ENCODE measurements at places on chromosomes 16 and 17.

GRCh38 chr16:67068212-67068753, 39.3 kb downstream of the CBFB start:
- DNase-seq = no peak

DNA sequence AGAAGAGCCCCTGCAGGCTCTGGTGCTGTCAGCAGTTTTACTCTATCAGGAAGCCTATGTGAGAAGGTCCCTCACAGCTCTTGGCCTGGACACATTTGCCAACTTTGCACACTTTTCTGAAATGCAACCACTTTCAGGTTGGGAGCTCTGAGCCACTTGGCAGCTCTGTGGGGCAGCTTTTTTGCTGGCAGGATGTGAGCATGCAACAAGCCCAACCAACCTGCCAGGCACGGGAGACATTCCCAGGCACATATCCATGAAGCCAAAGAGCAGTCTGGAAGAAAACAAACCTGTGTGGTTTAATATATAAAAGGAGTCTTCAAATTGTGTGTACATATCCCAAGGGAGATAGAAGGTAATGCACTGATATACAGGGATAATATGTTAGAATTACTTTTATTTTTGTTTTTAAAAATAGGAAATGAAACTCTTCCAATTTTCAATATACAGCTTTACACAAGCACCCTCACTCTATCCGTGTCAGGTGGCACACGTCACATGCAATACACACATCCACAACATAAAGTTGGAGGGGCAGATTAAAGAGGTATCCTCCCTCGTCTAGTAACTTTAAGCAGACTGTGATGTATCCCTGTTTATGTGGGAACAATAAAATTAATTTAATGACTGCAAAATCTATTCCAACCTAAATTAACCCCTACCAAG, 57.4 kb upstream of the COX10 start:
- DNase-seq = no peak

DNA sequence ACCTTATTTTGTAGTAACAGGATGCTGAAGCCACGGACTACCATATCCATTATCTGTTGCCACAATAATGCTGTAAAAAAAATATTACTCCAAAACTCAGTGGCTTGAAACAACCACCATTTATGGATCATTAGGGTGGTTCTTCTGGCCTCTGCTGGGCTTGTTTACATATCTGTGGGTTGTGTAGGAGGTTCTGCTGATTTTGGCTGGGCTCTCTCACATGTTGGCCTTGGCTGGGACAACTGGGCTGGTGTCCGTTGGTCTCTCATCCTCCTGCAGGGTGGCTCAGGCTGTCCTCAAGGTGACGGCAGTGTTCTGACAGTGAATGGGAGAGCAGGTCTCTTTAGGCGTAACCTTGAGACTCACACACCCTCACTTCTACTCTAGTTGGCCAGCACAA, 76.0 kb downstream of the GPR139 start:
- no peak for DNase-seq

- no peak for DNase-seq
Observed at GRCh38 chr16:48158296-48158695, 2.5 kb upstream of the ABCC12 start.

DNA sequence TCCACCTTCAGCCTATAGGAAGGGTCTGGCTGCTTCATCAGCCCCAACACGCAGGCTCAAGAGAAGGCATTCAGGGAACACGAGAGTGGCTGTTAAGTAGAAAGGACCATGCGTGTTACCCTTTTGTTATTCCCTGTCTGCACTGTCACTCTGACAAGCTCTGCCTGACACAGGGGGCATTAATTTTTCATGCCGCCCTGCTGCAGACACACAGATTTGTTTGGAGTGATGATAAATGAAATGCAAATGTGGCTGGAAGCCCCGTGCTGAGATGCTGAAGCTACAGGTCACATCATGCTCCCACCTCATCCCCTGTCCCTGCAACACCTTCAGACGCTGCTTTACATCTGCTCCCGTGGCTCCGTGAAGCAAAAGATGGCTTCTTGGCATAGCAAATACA, 97.7 kb downstream of the USP31 start:
- no peak for DNase-seq

- no peak for DNase-seq
Observed at GRCh38 chr17:51398128-51398525, 137.8 kb downstream of the UTP18 start.

DNA sequence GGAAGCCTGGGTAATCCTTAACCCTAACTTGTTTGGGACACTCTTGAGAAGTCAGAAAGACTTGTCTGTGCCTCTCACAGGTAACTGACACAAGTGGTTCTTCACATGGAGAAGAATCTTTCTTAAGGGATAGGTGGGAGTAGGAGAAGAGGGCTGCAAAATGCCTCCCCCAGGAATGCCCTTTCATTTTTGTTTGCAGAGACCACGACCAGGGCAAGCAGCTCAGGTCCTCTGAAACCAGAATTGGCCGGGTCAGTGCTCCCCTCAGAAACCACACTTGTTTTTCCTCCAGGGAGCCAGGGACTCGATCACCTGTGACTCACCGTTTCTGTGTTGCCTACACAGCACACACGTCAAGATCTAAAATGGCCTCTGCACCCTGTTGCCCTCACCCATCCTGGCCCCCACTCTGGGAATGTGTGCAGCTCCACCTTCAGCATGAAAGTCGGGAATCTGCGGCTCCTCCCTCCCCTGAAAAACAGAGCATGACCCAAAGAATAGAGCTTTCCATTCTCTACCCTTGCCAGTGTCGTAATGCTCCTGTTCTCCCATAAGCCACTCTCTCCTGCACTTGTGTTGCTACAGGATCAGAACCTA, 36.1 kb downstream of the HNF1B start:
- DNase-seq = no peak

- DNase-seq = no peak
Observed at GRCh38 chr17:70622368-70623260, 453.3 kb downstream of the KCNJ2 start.

DNA sequence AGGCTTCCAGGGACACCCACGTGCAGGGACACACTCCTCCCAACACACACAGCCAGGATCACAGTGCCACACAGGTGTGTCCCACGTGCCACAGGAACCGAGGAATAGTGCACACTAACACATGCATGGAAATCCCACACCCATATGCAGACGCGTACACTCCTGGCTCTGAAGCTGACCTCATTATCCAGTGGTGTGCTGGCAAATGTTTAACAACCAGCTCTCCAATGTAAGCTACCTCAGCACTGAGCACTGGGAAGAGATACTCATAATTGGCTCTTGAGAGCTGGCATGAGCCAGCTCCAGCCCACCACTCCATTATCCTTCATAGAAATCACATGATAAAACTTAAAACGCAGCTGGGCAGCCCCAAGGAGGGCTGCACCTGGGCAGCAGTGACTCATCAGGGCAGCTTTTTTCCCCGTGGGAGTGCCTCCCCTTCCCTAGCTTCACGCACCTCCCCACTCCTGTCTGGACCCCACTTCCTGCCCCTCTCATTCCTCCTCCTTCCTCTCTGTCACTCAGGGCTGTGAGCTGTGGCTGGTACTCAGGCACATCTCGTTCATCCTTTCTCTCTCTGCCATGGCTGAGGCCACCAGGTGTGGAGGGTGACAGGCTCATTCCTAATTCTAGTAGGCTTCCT, 14.9 kb upstream of the TBX21 start:
- DNase-seq = no peak

- no peak for DNase-seq
Observed at GRCh38 chr17:10238661-10239060, 40.3 kb upstream of the GAS7 start.

- DNase-seq = no peak
Observed at GRCh38 chr17:5809580-5810188, 225.4 kb upstream of the NLRP1 start.

- DNase-seq = no peak
Observed at GRCh38 chr16:84459941-84460405, 44.5 kb downstream of the MEAK7 start.

DNA sequence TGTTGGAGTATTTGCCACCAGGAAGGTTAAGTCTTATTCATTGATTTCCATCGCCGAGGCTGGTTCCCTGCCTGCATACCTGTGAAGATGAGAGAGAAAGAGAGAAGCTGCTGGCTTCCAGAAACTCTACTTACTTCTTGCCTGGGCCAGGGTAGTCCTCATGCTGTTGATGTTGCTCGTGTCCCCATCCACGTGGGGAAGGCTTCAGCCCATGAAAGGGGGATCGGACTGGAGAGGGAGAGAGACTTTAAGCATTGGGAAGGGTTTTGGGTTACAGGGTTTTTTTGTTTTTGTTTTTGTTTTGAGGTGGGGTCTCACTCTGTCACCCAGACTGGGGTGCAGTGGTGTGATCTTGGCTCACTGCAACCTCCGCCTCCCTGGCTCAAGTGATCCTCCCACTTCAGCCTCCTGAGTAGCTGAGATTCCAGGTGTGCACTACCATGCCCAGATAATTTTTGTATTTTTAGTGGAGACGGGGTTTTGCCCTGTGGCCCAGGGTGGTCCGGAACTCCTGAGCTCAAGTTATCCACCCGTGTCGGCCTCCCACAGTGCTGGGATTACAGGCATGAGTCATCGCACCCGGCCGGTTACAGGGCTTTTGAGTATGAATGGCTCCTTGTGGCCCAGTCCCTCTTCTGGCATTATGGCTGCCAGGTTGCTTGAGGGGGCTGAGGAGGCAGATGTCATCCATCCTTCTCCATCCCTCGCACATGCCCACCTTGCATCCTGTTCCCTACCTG, 26.6 kb downstream of the ITGB3 start:
- DNase-seq = no peak

DNA sequence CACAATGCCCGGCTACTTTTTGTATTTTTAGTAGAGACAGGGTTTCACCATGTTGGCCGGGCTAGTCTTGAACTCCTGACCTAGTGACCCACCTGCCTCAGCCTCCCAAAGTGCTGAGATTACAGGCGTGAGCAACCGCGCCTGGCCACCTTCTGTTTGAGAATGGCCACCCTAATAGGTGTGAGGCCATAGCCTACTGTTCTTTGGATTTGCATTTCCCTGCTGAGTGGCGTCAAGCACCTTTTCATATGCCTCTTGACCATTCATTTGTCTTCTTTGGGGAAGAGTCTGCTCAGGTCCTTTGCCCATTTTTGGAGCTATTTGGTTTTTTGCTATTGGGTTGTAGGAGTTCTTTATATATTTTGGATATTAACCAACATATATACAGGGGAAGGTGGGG, 276.7 kb downstream of the PARN start:
- DNase-seq = no peak

GRCh38 chr17:58400826-58401225, 16.5 kb downstream of the RNF43 start:
- no peak for DNase-seq

GRCh38 chr17:15247891-15248529, 17.1 kb downstream of the PMP22 start:
- no peak for DNase-seq

- no peak for DNase-seq
Observed at GRCh38 chr16:77499373-77500285, 64.8 kb upstream of the ADAMTS18 start.

- no peak for DNase-seq
Observed at GRCh38 chr17:62673614-62674362, 46.3 kb downstream of the MRC2 start.

- no peak for DNase-seq
Observed at GRCh38 chr16:4661661-4662060, 31.7 kb upstream of the NUDT16L1 start.

- DNase-seq = no peak
Observed at GRCh38 chr17:28041844-28042656, 427 bp upstream of the NLK start.

DNA sequence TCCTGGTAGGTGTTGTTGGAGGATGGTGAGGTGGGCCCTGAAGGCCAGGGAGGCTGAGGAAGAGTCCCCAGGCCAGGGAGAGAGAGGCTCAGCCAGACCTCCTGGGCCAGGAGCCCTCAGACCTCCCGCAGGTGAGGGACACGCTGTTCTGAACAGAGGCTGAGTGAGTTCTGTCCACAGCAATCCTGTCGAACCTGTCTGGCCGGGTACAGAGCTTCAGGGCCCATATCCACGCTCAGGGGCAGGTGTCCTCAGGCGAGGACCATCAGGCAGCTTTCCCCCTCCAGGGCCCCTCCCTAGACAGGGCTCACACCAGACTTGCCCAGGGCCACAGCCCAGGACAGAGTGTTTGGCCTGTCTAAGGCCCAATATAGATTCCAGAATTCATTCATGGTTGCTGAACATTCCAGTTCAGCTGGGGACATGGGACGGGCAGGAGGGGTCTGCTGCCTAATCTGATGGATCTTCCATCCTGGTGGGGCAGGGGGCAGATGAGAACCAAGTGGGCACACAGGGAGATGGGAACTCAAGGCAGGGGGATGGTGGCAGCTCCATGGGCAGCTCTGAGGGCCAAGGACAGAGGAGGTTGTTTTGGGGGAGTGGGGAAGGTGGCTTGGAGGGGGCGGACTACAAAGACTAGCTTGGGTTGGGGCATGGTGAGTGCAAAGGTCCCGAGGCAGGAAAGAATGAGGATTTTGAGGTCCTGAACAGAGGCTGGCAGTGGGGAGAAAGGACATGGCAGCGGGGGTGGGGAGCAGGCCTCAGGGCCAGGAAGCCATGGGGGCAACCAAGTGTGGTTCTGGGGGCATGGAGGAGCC, 23.4 kb upstream of the MPRIP start:
- DNase-seq = no peak

DNA sequence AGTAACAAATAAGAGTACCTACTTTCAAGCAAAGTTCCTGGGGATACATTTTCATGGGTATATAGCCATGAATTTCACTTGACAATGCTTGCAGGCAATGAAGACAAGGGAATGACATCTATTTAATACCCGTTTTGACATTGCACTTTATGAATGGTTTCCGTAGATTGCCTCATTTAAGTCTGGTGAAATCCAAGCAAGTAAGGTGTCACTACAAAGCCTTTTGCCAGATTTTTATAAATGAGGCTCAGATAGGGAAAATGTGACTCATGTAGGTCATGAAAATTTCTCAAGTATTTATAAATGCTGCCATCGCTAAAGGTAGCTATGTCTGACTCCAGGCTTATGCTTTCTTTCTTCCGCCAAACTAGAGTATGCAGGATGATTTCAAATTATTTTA, 644.3 kb downstream of the CDH8 start:
- DNase-seq = no peak

DNA sequence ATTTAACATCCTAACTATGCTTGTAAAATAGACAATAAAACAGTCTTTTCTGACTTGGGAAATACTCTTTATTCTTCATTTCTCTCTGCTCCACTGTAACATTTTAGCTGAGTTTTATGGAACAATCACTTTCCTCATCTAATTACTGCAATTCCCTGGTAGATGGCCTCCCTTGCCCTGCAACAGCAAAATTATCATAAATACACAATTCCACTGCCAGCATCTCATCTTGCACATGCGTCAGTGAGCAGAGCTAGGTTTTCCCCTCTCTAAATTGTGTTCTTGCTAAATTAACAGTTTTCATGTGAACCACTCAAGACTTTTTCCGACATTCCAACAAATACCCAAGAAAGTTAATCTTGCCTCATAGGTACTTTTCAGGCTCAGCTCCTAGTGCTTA, 920.9 kb upstream of the GOT2 start:
- DNase-seq = no peak

GRCh38 chr17:9331279-9332131, 244.1 kb downstream of the STX8 start:
- DNase-seq = no peak

All from mesenteric fat pad (tissue), 1 donor.